Brain (organoid and tissue), 16 donors: ENCODE measurements at places on chromosomes 7 and 10.

- no peak for DNase-seq
Measured at GRCh38 chr7:31647511-31647910, 39.5 kb upstream of the PPP1R17 start.

DNA sequence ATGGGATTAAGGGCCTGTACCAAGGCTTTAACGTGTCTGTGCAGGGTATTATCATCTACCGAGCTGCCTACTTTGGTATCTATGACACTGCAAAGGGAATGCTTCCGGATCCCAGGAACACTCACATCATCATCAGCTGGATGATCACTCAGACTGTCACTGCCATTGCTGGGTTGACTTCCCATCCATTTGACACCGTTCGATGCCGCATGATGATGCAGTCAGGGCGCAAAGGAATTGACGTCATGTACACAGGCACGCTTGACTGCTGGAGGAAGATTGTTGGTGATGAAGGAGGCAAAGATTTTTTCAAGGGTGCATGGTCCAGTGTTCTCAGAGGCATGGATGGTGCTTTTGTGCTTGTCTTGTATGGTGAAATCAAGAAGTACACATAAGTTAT lies 18.2 kb downstream of the LSM5 start:
- DNase-seq: no peak

- no peak for DNase-seq
Measured at GRCh38 chr10:103058034-103058433, 135.0 kb downstream of the NT5C2 start.

DNA sequence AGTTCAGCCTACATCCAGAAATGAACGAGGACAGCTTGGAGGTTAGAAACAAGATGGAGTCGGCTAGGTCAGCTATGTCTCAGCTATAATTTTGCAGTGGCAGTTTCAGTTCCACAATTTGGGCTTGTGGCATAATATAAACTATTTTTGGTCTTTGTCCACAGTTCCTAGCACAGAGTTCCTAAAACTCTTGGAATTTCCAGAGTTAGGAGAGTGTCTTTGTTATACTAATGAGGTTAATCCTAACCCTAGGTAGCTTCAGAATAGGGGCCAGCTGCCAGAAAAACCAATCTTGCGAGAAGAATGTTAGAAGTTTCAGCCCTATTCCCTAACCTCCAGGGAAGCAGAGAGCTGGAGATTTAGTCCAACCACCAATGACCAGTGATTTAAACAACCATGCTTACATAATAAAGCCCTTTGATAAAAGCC lies 131.9 kb downstream of the AKR1D1 start:
- DNase-seq: no peak

GRCh38 chr10:110407301-110408170 lies 90.2 kb upstream of the DUSP5 start:
- DNase-seq: no peak

GRCh38 chr7:71386152-71386785 lies 254.3 kb downstream of the GALNT17 start:
- DNase-seq: no peak

DNA sequence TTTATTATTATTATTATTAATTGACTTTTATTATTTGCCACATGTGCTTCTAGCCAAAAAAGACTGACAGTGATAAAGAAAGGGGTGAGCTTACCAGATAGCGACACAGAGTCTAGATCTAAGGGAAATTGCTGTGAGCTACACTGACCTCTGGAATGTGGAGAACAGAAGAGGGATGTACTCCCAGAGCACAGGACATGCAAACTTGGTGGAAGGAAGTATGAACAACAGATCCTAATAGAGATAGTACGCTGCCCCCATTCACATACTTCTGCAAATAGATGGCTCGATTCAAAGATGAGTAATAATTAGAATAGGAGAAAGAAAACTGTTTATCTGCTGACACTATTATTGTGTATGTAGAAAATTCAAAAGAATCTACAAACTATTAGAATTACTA lies 109.3 kb upstream of the HPS1 start:
- no peak for DNase-seq

- peak; percentile 88 for DNase-seq
Measured at GRCh38 chr10:788796-789748, 99.6 kb upstream of the DIP2C start.

GRCh38 chr10:10677479-10677878 lies 340.2 kb upstream of the CELF2 start:
- peak; percentile 68 for DNase-seq

GRCh38 chr10:63587191-63587590 lies 66.0 kb downstream of the REEP3 start:
- DNase-seq: no peak

GRCh38 chr7:35334506-35334905 lies 80.6 kb upstream of the TBX20 start:
- no peak for DNase-seq

DNA sequence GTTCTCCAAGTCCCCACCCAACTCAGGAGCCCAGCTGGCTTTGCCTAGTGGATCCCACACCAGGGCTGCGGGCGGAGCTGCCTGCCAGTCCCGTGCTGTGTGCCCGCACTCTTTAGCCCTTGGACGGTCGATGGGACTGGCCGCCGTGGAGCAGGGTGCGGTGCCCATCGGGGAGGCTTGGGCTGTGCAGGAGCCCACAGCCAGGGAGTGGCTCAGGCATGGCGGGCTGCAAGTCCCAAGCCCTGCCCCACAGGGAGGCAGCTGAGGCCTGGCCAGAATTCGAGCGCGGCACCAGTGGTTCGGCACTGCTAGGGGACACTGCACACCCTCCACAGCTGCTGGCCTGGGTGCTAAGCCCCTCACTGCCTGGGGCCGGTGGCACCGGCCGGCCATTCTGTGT lies 159.7 kb downstream of the ANKRD30A start:
- DNase-seq: no peak
